Mesendoderm (in vitro differentiated cells): ENCODE measurements at places on chromosomes 1 and 21.

DNA sequence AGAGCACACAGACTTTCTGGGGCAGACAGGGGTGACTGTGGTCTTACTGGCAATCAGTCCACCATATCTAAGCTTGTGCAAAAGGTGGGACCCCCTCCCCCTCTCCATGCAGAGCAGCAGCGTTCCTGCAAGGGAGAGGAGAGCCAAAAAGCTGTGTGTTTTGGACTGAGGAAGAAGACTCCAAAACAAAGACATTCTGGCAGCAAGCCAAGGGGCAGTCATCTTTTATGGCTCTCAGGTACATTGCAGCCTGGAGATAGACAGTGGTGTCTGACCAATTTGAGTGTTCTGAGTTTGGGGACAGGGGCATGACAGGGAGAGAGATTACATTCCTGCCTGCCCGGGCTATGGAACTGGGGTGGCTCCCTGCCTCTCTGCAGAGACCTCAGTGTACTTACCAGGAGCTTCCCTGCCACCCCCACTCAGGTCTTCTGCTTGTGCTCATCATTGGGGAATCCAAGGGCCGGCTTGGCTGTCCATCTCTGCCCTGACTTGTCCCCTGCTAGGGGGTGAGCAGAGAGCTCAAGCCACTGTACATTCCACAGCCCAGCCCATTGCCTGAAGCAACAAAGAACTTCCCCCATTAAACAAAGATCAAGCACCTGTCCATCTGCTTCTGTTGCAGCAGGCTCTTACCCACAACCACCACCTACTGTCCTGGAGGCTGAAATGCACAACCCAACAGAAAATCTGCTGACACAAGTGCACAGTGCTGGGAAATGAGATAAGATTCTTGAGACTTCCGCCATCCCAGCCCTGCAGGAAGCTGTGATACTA, 131.1 kb downstream of the EVI5 start:
- peak; percentile 7 for DNase-seq

DNA sequence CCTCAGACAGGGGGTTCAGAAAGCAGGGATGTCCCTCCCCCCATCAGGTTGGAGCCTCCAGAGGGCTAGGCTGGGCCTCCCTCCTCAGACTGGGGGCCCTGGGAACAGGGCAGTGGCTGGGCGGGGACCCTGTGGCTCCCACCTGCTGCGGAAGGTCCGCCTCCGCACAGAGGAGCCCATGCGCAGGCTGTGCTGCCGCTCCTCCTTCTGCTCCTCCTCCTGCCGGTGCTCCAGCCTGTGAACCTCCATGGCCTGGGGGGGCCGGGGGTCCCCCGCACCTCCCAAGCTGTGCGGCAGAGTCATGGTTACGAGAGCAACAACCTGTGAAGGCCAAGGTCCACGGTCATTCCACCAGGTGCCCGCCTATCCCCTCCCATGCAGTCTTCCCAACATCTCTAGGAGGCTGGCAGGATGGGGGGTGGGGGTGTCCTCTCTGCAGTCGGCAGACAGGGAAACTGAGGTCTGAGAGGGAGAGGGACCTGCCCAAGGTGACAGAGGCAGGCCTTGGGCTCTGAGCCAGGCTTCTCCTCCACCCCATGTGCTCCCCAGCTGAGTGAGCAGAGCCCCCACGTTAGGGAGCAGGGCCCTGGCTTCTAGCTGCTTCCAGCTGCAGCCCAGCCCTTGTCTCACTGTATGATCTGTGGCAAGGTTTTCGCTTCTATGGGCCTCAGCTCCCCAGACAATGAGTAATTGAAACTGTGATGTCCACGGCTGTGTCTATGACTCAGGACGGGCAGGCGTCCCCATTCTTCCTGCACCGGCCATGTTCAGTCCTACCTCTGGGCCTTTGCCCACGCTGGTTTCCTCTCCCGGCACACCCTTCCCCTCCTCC, 3.4 kb downstream of the MYOM3 start:
- no peak for DNase-seq

DNA sequence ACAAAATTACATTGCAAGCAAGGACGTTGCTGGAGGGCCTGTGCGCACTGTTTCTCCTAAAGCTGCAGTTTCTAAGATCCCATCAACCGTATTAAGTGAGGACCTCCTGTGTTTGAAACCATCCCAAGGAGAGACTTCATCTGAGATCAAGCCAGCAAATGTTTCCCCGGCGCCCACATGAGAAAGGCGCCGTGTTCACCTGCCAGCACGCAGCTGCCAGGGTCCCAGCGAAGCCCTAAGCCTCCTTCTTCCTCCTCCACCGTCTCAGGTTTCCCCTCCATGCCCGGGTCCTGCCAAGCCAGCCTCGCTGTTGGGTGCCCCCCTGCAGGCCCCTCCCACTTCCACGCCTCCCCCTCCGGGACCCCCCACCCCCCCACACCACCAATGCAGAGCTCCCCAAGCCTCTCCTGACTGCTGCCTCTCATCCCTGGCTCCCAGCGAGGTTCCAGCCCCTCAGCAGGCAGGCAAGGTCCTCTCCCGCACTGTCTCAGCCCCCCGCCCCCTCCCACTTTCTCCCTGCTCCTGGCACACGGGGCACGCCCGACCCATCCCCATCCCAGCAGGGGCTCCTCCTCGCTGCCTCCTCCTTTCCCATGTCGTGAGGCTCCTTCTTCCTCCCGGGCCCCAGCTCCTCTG, 8.6 kb upstream of the TFF1 start:
- no peak for DNase-seq

DNA sequence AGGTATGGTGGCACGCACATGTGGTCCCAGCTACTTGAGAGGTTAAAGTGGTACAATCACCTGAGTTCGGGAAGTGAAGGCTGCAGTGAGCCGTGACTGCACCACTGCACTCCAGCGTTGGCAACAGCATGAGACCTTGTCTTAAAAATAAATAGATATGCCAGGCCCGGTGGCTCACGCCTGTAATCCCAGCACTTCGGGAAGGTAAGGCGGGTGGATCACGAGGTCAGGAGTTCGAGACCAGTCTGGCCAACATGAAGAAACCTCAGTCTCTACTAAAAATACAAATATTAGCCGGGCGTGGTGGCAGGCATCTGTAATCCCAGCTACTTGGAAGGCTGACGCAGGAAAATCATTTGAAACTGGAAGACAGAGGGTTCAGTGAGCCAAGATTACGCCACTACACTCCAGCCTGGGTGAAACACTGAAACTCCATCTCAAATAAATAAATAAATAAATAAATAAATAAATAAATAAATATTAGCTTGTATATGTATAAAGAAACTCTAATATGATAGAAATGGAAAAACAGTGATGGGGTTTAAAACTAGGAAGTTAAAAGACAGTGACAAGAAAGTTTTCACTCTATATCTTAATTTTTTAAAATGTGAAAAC, 18.8 kb downstream of the GATAD2B start:
- no peak for DNase-seq

- no peak for DNase-seq
These were observed 13.6 kb downstream of the OXCT2 start for GRCh38 chr1:39757501-39757900.

DNA sequence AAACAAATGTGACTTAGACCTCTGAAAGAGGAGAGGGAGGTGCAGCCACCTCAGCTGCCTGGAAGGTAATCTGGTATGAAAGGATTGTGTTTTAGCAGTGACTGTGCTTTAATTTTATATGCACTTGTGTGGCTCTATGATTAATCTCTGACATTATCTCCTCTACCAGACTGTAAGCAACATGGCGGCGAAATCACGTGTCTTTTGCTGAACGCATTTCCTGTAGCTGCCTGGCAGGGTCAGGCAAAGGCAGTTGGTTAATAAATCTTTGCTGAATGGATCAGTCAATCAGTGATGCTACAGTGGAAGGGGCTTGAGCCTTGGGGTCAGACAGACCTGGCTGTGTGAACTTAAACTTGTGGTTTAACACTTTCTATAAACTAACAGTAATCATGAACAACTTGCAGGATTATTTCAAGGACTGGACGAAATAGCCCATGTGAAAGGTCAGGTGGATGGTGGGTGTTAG, 96.9 kb downstream of the ADSS2 start:
- no peak for DNase-seq

- peak; percentile 47 for DNase-seq
These were observed 182.1 kb upstream of the DAB1 start for GRCh38 chr1:57605933-57606332.

GRCh38 chr1:180781718-180782117, 131.0 kb upstream of the KIAA1614 start:
- DNase-seq = no peak

DNA sequence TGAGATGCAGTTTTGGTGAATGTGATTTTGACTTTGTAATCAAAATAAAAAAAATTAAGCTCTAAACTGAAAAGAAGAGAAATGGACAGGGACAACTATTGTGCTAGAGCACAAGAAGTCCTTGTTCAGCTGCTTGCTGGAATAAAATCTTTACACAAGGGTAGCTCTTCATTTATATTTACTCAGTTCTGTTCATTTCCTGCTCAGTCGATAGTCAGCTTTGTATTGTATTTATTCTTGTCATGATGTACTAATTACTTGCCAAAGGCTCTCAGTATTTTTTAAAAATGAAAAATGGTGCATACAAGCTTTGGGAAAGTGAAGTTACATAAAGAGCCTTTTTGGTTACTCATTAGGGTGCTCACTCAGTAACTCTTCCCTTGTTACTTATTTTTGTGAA, 17.8 kb downstream of the F5 start:
- no peak for DNase-seq

- peak; percentile 67 for DNase-seq
These were observed 24.2 kb upstream of the EYA3 start for GRCh38 chr1:28112388-28113241.

DNA sequence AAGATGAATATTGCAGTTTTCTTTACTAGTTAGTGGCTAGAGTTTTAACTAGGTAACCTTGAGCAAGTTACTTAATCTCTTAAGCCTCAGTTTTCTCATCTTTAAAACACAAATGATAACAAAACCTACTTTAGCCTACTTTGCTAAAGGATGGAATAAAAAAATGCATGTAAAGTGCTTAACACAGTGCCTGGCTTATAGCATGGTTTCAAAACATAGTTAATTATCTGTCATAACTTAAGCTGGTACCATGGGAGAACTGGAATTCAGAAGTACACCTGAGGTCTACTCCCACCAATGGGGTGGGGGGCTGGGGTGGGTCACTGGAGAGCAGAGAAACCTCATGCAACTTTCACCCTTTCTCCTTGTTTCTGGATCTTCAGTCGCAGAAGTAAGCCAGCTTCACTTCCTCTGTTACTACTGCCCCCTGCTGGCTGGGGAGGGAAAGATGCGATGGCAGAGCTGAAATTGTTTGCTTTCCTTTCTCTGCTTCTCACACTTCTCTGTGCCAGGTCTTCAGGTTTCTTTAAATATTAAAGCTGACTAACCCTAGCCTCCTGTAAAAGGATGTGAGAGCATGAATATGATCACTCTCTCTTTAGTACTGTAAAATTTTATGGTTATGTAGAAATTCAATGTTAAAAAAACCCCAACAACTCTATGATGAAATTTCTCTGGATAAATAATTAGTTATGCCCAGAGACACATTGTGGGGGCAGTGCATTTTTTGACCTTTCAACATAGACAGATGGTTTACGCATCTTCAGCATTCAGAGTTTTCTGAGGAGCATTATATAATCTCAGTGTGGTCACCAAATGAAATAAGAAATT, 324.2 kb downstream of the HLX start:
- peak; percentile 83 for DNase-seq

- DNase-seq = no peak
These were observed 25.4 kb downstream of the SLC1A7 start for GRCh38 chr1:53116933-53117600.

DNA sequence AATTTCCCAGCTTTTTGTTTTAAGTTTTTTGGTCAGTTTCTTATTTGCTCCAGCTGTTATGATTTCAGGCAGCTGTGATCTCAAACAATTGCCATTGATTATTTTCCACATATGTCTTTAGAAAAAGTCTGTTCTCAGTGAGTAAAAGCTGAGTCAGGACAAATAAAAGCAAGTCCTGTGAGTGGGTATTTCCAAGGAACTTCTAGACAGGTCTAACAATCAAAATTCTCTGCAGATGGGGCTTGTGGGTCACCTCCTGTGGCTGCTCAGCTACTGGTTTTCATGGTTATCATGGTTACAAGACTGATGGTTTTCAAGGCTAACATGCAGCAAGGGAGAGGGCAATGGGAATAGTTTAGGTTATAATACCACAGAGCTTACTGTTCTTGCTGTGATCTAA, 585.7 kb downstream of the LMO4 start:
- DNase-seq = no peak

DNA sequence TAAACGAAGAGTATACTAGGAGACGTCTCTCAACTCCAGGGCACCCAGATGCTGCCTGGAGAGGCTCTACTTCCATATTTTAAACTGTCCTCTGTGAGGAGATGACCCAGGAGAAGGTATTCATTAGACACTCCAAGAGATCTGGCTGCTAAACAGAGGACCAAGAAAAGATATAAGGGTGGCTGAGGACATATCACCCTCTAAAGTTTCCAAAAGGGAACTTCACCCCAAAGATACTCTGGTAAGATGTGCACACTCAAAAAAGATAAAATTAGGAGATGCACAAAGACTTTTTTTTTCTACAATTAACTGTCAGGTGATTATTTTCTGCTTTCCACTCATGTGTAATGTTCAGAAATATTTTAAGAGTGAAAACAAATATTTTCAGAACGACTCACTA, 1.4 kb downstream of the ZNF670 start:
- no peak for DNase-seq

DNA sequence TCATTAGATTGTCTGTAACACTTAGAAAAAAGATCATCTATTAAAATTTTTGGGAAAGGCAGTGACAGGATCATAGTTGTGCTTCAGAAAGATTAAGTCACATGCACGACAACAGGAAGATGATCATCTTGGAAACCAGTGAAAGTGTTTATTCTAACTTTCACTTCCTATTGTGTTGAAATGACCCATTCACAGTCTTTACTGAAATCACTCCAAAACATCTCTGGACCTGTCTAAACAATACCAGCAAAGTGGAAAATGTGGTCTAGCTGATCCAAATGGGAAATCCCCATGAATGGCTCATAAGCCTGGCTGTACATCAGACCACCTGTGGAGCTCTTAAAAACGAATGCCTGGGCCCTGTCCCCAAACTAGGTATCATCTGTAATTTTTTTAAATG, 111.1 kb upstream of the ETV3 start:
- no peak for DNase-seq

- DNase-seq = no peak
These were observed 10.2 kb upstream of the CHI3L2 start for GRCh38 chr1:111217183-111217910.

GRCh38 chr1:89739013-89739843, 81.6 kb upstream of the LRRC8D start:
- no peak for DNase-seq
